Stimulated activated CD8-positive, alpha-beta memory T cell treated with anti-CD3 and anti-CD28 coated beads, Interleukin-15, amount 100 ng/mL, for 4 hours (primary cell): ENCODE measurements at places on chromosomes 4 and X.

DNA sequence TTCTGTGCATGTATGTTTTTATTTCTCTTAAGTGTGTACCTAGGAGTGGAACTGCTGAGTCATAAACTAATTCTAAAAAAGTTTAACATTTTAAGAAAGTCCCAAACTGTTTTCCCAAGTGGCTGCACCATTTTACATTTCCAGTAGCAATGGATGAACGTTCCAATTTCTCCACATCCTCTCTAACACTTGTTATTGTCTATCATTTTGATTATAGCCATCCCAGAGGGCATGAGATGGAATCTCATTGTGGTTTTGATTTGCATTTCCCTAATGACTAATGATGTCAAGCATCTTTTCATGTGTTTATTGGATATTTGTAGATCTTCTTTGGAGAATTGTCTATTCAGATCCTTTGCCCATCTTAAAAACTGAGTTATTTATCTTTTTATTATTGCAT, 82.5 kb downstream of the PPEF1 start:
- DNase-seq: no peak

DNA sequence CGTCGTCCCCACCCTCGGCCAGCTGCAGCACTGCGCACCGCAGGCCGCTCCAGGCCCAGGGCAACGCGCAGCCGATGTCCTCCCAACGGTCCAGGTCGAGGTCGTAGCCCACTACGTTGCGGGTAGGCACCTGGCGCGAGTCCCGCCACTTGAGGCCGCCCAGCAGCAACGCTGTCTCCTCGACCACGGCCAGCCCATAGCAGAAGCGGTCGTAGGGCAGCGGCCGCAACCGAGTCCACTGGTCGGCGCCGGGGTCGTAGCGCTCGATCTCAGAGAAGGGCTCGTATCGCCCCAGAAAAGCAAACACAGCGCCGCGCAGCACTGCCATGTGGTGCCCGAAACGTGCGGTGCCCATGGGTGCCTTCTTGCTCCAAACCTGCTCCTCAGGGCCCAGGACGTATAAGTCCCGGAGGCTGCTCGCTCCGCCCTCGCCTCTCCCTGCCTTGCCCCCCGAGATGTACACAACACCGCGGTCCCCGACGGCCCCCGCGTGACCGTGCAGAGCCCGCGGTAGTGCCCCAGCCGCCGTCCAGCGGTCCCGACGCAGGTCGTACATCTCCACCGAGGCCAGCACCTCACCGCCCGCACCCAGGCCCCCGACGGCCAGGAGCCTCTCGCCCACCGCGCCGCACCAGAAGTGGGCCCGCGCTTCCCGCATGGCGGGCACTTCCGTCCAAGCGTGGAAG, 2.1 kb downstream of the KLHL34 start:
- DNase-seq: no peak

GRCh38 chrX:103640401-103641155, 11.8 kb downstream of the TCEAL1 start:
- DNase-seq: no peak

DNA sequence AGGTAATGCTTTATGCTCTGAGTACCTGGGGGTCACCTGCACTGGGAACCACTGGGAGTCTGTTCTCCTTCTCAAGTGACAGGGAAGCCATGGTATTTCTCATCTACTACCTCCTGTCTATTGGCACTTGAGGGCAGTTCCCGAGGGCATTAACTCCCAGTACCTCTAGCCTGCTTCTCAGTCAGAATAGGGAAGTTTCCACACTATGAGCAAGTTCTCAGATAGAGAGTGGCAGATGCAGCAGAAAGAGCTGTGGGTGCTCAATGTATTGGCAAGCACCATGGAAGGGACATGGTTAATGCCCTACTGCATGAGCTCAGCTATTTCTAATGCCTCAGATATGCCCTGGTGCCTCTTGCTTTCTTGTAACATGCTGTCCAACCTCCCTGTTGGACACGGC, 74.1 kb downstream of the ANOS1 start:
- DNase-seq: no peak

DNA sequence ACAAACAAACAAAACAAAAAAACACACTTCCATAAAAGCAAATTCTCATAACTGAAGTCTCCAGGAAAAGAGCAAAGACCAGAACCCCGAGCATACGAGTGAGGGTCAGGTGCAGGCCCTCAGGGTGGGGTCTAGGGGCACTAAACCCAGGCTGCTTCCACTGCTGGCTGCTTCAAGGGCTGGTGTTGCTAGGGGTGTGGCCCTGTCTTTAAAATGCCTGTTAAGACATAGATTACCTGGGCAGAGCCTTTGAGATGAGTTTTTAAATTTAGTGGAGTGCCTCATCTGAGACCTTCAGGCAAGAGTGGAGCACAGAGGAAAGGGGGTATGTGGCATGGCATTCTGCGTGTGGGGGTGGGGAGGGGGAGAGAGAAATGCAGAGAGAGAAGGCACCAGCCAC, 87.0 kb downstream of the FHDC1 start:
- DNase-seq: no peak

DNA sequence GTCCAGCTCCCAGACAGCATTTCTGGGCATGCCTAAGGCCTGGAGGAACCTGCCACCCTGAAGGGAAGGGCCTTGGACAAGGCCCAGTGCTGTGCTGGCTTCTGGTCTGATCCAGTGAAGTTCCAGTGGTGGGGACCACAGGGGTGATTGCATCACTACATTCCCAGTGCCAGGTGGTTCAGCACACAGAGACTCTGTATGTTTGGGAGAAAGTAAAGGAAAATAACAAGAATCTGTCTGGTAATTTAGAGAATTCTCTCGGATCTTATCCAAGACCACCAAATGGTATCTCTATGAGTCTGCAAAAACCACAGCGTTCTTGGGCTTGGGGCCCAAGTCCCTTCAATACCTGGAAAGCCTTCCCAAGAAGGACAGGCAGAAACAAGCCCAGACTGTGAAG, 131.8 kb upstream of the MAD2L1 start:
- DNase-seq: no peak

DNA sequence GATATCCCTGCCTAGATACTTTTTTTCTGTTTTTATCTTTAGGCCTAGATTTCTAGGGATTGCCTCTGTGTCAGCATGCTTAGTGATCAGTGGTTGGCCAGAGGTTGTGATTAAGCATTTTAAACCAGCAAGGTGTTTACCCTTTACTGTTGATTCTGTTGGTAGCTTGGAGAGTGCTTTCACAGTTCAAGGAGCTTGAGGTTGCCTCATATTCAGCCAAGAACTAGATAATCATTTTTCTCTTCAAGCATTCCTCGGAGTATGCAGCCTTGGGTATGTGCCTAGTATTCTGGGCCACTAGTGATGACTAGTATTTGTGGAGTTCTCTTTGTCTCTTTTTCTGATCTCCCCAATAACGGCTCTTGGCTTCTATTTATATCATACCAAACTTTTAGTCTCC, 20.4 kb downstream of the APOOL start:
- DNase-seq: no peak

DNA sequence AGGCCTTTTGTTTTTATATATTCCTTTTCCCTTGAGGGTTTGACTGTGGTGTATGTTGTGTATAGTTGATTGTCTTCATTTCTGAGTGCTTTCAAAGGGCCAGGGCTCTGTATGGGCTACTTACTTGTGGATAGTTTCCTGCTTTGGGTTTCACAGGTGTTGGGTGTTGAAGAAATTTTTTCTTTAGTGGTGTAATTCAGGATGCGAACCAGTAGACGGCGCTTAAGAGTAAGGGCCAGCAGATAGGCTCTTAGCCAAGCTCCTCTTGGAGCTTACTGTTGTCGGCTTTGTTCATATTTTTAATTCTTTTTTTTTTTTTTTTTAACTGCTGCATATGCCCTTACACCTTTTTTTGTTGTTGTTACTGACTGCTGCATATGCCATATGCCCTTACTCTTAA, 276.3 kb upstream of the GALNT7 start:
- DNase-seq: no peak

GRCh38 chr4:122503214-122503613, 46.7 kb upstream of the IL2 start:
- DNase-seq: no peak

DNA sequence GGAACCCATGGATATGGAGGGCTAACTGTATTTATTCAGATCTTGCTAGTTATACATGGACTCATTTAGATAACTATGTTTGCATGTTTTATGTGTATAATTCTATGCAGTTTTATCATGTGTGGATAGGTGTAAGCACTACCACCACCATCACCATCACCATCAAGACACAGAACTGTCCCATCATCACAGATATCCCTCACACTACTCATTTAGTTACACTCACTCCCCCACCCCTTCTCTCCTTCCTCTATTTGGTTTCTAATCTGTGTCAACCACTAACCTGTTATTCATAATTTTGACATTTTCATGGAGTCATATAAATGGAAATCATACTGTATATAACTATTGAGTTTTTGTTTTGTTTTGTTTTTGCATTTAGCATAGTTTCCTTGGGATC, 43.7 kb downstream of the STAG2 start:
- no peak for DNase-seq

DNA sequence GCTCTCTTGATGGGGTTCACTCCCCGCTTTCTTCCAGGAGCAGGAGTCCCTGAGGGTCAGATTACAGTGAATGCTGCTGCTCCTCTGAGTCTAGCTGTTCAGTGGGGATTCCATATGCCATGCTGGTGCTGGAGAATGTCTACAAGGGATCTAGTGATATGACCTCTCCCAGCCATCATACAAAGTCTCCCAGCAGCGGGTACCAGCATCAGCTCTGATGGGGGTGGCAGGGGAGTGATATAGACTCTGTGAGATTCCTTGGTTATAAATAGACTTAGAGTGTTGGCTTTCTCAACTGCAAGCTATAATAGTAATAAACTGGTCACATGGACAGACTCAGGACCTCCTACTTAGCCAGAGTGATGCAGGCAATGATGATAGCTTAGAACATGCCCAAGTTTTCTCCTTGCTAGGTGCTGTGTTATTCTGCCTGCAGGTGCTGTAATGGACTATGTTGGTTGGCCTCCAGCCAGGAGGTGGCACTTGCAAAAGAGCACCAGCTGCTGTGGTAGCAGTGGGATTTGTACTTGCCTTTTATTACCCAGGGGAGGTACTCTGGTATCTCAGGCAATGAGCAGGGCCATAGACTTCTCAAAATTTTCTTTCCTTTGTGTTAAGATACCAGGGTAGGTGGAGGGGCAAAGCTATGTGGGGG, 202.9 kb downstream of the CHIC1 start:
- no peak for DNase-seq

DNA sequence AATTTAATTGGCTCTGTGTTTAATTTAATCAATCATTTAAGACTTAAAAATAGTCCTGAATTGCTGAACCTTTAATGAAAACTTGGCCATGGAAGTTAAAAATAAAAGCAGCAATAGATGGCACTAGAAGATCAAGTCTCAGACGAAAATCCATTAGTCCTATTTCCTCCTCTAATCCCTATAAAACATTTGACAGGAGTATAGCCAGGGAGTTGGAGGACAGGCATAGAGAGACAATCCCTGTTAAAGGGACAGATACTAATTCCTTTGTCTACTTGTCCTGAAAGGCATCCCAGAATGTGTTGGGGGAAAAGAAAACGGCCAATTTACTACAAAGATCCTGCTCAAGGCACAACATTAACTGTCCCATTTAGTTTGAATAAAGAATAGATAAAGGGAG, 276.3 kb upstream of the TACR3 start:
- DNase-seq: no peak

- no peak for DNase-seq
Observed at GRCh38 chr4:48305508-48305907, 35.8 kb upstream of the SLAIN2 start.

DNA sequence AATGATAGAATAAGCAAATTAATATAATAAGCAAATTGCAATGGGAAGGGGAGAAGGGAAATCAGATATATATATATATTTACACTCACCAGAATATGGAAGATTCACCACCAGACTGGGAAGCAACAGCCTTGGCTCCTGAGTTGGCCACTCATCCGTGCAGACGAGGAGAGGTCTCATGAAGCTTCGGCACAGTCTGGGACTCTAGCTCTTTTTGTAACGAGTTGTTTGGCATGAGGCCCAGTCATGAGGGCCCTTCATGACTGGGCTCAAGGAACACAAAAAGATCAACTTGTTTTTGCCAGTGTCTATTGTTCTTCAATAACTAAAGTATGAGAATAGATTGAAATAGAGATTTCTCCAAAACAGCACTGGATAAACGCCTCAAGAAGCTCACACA, 176.4 kb downstream of the ADGRA3 start:
- no peak for DNase-seq

- no peak for DNase-seq
Observed at GRCh38 chrX:68647156-68647957, at the start of gene STARD8. STARD8 (plus strand) TSS chrX:68647666; CDS start chrX:68647883, 217 bp downstream.
